ELR (cell line): ENCODE measurements at places on chromosomes 7 and 10.
A peak's percentile ranks its signal among the peaks of the same experiment; 100 is the strongest.

DNA sequence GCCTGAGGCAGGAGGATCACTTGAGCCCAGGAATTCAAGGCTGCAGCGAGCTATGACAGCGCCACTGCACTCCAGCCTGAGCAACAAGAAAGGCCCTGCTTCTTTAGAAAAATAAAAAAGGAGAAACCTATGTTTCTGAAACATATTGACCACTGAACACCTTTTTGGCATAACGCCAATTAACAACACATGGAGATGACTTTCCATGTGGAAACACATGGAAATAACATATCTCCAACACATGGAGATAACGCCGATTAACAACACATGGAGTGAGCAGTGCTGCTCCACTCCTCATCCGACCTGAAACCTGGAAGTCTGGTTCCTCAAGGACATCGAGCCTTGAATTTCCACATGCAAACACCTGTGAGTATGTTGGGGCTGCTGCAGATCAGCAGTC, 126.9 kb downstream of the KCNMA1 start:
- DNase-seq, result no peak

- no peak for DNase-seq
These were observed 261.5 kb downstream of the ELMO1 start for GRCh38 chr7:37187179-37187578.

DNA sequence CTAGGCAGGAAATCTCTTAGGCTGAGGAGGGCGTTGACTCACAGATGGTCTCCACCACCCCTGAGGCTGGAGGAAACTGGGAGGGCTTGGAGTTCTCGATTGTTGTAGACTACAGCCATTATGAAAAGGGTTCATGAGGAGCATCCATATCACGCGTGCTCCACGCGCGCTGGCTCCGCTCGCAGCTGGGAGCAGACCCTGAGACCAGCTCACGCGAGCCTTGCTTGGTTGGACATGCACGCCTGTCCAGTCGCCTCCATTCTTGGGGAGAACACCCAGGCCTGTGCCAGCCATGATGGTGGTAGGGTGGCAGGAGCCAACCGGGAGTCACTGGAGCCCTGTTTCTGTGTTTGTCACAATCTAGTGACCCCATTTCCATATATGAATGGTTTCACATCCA, 139.1 kb downstream of the TCERG1L start:
- DNase-seq, result no peak

GRCh38 chr7:117862378-117862777, 10.9 kb downstream of the CTTNBP2 start:
- no peak for DNase-seq

DNA sequence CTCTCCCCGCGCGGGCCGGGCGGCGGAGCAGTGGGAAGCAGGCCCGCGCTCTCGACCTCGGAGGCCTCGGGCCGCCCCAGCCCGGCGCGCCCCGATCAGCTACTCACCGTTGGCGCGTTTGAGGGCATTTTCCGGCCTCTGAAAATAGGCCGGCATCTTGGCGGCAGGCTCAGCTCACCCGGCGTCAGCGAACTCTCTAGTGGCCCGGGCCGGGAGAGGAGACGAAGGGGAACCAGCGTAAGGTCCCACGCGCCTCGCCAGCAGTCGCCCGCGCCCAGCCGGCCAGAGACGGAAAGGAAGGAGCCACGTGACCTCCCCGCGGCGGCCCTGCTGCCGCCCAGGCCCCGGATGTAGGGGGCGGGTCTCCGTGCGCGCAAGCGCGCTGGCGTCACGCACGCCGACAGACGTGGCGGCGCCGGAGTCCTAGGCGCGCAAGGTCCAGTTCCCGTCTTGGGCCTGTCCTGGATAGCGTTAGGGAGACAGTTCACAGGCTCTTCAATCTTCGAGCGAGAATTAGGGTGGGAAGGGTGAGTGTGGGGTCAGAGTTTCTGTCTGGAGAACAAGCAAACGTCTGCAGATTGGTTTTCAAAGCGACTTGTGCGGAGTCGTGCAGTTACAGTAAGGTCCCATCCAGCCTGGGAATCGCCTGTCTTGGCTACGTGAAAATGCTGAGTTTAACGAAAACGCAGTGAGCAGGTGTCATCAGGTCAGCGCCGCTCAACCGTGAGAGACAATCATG, at the start of gene EIF3A:
Gene EIF3A, minus strand, starts transcription at position 297 of the 739 bp plus-strand sequence. Its CDS starts 141 bp downstream, at position 156.
- peak; percentile 93 for DNase-seq

GRCh38 chr7:120021085-120021484, 251.9 kb upstream of the KCND2 start:
- DNase-seq, result peak; percentile 12
